ENCODE measurements at places on chromosomes 6 and 20.

- peak; percentile 69 for DNase-seq
Measured at GRCh38 chr6:2998998-2999617, 586 bp upstream of the NQO2 start.

- peak; percentile 33 for DNase-seq
Measured at GRCh38 chr6:7051780-7052442, 55.9 kb upstream of the RREB1 start.

DNA sequence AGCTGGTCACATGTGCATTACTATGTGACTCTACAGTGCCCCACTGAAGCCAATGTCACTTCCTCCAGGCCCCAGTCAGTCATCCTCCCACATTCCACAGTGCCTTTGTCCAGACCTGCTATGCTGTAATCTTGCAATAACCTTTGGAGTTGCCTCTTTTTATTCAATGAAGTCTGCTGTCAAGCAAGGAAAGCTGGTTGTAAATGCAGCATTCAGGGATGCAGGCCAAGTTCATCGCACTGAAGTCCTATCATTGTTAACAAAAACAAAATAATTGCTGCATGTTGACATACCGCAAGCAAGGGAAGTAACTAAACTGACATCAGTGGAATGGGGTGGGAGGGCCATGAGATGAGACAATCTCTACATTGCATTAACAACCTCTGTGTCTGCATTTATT, 131.2 kb upstream of the CDYL start:
- no peak for DNase-seq

DNA sequence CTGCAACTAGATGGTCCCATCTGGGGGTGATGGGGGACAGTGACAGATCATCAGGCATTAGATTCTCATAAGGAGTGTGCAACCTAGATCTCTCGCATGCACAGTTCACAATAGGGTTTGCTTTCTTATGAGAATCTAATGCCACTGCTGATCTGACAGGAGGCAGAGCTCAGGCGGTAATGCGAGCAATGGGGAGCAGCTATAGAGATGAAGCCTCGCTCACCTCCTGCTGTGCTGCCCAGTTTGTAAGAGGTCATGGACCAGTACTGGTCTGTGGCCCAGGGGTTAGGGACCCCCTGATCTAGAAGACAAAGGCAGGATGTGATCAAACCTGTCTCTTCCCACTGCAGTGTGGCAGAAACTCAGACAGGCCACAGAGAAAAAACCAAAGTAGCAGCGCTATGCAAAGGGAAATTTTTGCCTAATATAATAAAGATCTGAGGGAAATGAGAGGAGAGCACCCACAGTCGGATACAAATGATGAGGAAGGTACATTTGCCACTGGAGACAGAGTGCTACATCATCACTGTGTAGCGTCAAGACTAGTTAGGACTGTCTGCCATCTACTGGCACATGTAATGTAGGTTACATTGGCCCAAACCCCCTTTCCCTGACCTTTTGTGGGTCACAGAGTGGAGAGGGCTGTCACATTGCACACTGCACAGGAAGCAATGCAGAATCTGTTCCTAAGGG, 4.1 kb upstream of the LY86 start:
- DNase-seq, result no peak

DNA sequence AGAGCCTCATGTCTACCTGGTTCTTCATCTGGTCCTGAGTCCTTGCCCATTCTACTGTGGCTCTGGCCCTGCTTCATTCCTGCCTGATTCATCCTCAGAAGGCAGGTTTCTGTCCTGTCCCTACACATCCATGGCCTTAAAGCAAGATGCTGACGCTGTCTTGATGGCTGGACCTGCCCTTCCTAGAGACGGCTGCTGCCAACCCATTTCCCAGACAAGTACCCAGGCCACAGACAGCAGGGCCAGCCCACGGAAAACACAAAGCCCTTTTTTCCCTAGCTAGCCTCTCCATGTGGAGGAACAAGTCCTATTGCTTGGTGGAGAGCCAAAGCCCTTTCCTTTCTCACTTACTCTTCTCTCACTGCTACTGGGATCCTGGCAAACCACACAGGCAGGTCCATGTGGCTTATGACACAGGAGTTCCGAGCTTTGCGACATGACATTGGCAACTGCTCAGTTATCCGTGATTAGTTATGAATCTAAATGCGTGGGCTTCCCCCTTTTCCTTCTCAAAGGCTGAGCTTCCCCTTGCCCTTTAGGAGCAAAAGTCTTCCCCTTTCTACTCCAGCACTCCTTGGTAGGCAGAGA, 72.9 kb downstream of the SLC22A3 start:
- DNase-seq, result no peak

All from fibroblast of skin of abdomen (primary cell).